ENCODE measurements at places on chromosomes 2 and 18.

- DNase-seq: no peak
These were observed 89.1 kb downstream of the ETAA1 start for GRCh38 chr2:67486041-67486796.

DNA sequence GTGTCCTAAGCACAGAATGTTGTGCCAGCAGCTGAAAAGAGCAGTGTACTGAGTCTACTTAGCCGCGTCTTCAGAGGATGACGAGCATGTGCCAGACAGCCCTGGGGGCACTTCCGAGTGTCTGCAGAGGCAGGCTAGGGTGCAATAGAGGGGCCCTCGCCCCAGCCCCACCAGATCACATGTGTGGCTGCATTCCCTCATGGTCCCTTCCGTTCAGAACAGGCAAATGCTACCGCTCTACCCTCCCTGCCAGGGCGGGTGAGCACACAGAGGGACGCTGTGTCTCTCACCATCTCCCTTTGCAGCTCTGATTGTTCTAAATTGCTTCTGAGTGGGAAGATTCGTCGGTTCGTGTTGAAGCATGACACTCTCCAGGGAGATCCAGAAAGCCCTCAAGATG lies 212.2 kb upstream of the RAB12 start:
- no peak for DNase-seq

- no peak for DNase-seq
These were observed 68.2 kb upstream of the STON1 start for GRCh38 chr2:48461721-48462120.

DNA sequence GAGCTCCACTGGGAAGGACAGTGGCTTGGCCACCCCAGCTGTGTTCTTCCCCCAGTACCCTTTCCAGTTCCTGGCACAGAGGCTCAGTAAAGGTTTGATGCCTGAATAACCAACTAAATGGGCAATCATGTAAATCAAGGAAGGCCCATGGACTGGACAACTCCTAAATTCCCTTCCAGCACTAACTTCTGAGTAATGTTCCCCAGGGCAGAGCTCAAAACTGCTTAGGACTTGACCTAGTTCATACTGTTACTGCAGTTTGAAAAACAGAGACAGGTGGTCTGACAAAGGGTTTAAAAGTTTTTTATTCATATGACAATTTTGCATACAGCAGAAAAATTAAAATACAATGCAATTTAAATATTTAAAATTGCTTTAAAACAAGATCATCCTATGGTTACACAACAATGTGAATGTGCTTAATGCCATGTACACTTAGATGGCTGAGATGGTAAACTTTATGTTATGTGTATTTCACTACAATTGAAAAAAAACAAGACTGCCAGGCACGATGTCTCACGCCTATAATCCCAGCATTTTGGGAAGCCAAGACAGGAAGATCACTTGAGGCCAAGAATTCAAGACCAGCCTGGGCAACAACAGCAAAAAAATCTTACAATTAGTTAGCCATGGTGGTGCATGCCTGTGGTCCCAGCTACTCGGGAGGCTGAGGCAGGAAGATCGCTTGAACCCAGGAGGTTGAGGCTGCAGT lies 26.2 kb downstream of the PCBP1 start:
- DNase-seq: no peak

DNA sequence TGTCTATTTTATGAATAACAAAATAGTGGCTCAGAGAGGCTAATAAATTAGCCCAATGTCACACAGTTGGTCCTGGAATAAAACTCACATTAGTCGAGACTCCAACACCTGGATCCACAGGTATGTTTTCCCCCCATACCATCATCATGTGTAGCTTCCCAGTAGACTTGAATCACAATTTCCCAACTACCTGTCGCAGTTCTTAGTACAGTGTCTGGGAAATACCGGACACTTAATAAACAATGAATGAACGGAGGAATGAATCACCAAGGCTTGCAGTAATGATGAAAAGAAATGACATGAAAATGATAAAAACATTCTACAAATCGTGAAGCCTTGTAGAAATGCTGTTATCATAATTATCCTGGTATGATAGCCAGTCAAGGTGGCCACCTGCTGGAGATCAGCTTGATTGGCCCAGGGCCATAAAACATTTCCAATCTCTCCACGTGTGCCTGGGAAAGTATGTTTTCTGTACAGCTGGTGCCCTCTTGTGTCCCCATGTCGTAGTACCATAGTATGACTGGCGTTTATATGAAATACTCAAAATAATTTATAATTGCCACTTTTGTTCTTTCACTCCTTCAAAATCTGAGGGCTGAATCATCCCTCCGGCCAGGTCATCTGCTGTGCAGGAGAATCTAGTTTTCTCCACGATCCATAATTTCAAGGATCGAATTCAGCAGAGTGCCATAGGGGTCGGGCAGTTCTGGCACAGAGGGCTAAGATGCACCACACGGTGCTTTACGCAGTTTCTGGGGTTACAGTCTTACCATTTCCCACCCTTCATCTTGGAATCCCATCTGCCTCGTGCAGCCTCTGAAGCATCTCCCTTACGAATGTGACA lies 95.4 kb downstream of the LAMA1 start:
- DNase-seq: no peak

DNA sequence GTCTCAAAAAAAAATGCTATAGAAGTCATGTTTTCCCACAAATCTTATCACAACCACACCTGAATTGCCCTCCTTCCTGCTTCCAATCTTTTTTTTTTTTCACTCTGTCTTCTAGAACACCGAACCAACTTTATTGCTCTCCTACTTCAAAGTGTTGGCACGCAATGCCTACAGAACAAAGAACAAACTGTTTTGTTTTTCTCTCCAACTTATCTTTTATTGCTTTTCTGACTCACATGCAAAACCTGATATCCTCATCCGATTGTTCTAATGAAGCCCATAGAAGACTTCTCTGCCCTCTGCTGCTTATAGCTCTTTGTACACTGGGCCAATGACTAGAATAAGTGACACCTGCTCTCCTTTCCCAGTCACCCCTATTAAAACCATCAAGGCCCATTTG lies 602.8 kb downstream of the EPHA4 start:
- DNase-seq: no peak
